Kidney tubule cell (primary cell): ENCODE measurements at places on chromosomes 12 and 14.

GRCh38 chr12:2198005-2198501, 145.3 kb downstream of the CACNA1C start:
- DNase-seq: peak; percentile 81

DNA sequence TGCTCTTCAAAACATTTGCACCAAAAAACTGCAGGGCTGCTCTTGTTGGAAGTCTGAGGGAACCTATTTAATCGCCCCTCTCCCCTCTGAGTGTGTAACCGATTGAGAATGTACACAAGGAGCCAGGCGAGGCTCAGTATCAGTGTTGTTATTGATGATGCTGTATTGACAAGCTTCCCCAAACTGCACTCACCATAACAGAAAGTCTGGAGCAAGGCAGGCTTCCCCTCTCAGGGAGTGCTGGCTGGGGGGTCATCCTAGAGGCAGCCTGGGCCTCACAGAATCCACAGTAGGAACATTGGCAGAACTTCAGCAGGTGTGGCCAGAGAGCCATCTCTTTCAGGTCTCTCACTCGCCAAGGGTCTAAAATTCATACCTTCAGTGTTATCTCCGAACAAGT, 58.1 kb upstream of the TUNAR start:
- DNase-seq: no peak

GRCh38 chr12:22409377-22410164, 75.1 kb upstream of the ST8SIA1 start:
- DNase-seq: no peak

DNA sequence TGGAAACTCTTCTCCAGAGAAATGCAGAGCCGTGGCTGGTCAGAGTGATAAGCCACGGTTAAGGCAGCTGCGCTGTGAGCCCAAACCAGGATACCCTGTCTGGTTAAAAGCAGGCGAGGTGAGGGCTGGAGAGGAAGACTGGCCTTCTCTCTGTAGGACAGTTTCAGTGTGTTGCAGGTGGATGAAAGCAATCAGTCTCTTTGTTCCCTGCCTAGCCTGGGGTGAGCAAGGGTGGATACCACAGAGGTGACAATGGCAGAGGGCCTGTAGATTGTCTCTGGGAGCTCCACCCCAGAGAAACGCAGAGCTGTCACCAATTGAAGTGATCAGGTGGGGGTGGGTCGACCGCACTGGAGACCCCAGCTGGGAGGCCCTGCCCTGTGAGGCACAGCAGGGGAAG, 621.9 kb downstream of the LRFN5 start:
- no peak for DNase-seq

GRCh38 chr12:130300737-130301535, 36.8 kb upstream of the PIWIL1 start:
- DNase-seq: no peak

- DNase-seq: peak; percentile 58
These were observed 63.5 kb downstream of the ST8SIA1 start for GRCh38 chr12:22271023-22271422.

DNA sequence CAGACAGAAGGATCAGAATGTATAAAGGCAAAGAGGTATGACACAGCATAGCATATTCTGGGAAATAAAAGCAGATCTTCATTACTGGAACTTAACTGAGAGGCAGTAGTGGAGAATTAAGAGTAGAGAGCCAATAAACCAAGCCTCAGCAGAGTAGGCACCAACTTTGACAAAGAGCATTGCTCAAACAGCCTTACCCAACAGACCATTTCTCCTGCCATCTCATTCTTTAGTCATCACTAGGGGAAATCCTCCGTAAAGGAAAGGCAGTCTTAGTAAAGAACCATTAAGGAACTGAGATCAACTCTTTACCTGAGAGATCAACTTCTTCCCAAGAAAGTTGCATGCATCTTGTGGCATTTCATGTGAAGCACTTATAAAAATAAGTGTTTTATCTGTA, 36.6 kb downstream of the SENP1 start:
- peak; percentile 63 for DNase-seq

DNA sequence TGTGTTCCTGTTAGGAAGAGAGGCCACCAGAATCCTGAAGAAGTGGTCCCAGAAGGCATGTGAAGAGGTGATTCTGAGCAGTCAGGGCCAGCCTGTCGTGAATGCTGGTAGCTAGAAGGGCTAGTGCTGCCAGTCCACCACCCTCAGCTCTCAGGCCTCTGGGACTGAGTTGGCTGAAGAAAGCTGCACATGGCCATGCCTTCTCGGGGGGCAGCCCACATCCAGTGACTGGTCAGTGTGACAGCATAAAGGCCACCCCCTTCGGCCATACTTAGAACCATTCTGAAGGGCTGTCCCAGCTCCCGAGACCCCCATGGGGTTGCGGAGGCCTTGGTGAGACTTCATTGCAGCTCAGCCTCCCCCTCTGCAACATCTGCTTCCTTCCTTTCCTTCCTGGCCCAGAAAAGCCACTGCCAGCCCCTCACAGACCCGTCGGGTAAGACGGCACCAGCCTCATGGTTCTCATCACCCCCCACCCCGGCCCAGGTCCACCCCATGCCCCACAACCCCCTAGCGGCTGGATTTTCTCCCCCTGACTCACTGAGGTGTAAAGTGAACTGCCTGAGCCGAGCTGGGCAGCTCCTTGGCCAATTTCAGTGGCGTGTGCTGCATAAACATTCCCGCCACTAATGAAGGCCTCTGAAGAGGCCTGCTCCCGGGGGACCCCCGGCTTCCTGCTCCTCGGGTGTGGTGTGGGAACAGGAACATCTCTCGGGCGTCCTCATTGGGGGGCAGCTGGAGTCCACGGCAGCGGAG, 49.5 kb upstream of the DIO3 start:
- no peak for DNase-seq

- DNase-seq: no peak
These were observed 12.2 kb downstream of the PRORP start for GRCh38 chr14:35134329-35135123.

- DNase-seq: peak; percentile 84
These were observed 292.4 kb upstream of the PWP1 start for GRCh38 chr12:107393043-107393717.

DNA sequence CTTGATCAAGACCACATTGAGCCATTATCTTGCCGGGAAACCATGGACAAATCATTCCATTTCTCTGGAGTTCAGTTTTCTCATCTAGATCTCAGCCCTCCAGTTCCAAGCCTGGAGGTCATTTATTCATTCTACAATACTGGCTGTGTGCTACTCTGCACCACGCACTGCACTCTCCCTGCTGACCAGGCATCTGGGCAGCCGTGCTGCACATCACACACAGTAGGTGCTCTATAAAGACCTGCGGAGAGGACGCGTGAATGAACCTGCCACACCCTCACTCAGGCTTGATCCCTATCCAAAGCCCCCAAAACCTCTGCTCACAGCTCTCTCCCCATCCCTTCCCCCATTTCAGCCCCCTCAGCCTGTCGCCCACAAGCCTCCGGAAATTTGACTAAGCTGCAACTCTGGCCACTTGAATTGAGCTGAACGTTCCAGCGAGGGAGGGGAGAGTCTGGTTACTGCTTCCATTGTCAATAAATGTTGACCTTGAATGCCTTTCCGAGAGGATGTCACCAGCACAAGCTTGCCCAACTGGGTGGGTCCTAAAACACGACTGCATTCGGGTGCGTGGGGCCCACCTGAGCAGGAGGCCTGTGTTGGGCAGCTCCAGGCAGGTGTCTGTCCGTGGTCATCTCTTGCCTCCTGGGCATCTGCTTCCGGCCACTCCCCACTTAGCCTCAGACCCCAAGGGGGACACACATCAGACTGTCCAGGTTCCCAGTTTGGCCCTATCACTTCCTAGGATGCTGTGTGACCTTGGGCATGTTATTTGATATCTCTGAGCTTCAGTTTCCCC, 17.8 kb downstream of the FAIM2 start:
- DNase-seq: no peak

GRCh38 chr12:120961604-120962531, 16.5 kb upstream of the HNF1A start:
- DNase-seq: peak; percentile 61

- DNase-seq: no peak
These were observed 31.5 kb upstream of the GTF2A1 start for GRCh38 chr14:81252278-81252677.

DNA sequence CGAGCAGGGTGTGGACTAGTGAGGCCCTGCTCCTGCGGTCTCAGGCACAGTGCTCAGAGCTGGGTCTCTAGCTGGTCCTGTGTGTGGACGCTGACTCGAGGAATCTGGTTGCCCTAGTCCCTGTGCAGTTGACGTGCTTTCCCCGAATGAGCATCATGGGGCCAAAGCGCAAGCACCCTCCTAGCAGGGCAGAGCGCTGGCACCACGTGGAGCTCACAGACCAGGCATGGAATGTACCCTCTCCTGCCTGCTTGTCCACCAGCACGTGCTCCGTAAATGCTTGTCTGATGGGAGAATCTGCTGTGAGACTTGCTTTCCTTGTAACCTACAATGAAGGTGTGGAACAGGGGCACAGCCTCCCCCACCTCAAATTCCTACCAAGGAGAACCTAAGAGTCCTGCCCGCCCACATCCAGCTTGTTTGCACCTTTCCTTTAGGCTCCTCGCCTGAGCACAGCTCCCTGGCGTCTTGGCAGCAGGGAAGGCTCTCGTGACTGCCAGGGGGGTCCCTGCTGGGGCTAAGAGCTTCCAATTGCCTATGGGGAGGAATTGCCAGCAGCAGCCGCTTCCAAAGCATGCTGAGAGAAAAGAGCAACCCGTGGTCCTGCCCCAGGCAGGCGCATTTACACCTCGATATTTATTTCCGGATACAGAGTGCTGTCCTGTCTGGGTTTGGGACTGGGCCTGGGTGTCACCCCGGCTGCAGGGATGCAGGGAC, 125.0 kb downstream of the PIWIL1 start:
- DNase-seq: no peak

DNA sequence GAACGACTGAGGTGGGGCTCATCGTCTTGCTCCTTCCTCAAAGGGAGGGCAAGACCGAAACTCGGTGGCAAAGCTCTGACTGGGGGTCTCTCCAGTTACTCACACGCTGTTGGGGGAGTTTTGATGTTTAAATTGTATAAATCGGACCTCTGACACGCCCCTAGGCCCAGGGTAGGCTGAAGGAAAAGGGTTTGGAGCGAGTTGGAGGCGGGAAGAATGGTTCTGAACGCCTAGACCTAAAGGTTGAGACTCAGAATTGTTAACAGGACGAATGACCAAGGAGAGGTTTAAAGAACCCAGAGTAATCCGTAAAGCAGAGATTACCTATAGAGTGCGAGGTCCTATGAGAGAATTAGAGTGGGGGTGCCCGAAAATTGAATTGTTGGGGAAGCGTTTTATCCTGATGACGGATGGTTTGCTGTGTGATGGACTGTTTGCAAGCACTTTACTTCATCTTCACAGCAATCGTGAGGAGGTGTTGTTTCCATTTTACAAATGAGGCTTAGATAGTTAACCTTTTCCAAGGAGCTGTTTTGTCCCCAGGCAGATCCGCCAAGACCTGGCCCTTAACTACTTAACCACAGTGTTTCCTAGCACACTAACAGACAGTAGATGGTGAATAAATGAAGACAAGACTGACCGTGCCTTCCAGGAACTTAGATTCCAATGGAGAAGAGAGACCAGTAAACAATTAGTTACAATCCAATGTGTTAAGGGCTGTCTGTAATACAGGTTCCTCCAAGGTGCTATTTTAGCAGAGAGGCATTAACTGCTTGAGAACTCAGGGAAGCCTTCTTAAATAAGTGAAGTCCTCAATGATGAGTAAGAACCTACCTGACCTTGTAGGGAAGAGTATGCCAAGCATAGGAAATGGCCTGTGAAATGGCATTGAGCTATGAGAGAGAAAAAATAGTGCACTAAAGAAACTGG, 929 bp upstream of the UBE2N start:
- DNase-seq: peak; percentile 71

DNA sequence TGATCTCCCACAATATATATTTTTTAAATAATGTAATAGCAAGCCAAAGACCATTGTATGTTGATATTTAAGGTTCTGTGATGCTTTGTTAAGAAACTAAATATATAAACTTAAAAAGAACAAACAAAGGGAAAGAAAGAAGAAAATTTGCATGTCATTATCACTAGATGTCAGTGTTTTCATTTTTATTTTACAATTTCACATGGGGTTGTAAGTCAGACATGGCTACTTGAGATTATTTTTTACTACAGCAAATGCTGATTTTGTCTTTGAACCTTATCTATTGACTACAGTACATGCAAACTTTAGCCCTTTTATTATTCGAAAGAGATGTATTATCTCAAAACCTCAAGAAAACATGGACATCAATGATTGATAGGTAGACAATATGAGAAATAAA, 36.1 kb downstream of the SLCO1C1 start:
- DNase-seq: no peak

DNA sequence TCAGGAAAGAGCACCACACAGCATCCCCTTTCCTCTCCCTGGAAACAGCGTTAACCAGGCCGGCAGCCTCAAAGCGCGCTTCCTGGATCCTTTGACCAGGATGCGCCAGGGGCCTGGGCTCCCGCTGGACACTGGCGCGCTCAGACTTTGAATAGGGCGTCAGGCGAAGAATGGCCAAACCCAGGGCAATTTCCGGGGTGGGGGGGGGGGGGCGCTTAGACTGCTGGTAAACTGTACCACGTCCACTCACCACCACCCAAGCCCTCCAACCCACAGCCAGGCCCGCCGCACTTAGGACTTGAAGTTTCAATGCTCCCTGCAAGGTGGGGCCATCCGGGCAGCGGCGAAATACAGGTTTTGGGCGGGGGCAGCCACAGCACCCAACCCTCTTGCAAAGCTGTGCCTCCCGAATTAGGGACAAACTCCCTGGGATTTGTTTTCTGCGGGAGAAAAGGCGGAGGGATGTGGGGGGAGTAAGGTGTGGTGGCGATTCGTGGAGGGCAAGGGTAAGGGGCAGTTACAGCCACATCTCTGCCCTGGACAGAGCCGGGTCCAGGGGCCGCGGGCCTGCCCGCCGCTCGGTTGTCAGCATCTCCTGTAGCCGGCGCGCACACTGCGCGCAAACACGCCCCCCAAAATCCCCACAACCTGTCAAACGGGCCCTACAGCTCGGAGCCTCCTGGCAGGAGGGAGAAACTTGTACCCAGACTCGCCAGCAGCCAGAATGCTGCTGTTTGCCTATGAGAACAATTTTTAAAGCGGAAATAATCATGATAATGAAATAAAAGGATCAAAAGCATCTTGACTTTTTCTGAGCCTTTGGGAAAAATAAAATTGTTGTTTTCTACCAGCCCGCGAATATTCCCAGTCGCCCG, 958 bp downstream of the RTN1 start:
- no peak for DNase-seq

GRCh38 chr14:59634617-59635016, 58.0 kb upstream of the CCDC175 start:
- DNase-seq: peak; percentile 41

- DNase-seq: no peak
These were observed 84.1 kb upstream of the TMTC1 start for GRCh38 chr12:29867823-29868222.

- DNase-seq: no peak
These were observed 106.2 kb downstream of the DAAM1 start for GRCh38 chr14:59294662-59294992.

GRCh38 chr12:47985596-47986290, 18.5 kb downstream of the COL2A1 start:
- no peak for DNase-seq
